ENCODE measurements at places on chromosomes 16 and 17.

DNA sequence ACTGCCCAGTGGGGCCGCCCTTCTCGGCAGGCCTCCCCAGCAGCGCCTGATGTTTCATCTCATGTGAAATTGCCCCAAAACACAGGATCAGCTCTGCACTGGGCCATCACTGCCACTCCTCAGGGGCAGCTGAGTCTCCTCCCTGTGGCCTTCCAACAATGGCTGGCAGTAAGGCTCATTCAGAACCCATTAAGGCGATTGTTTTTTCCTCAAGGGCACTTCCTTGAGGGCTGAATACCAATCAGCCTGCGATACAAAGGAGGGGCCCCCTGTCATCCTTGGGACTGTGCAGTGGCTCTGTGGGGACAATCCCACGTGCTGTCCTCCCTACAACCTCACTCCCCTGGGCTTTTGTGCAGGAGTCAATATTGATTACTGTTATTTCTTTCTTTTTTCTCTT, 47.5 kb downstream of the XYLT1 start:
- no peak overlapping the region for H3K27ac ChIP-seq
- H3K4me3 ChIP-seq: no peak overlapping the region
- no peaks in the 10 kb centered on the region for H3K36me3 ChIP-seq
- H3K27me3 ChIP-seq: no peaks in the 10 kb centered on the region

DNA sequence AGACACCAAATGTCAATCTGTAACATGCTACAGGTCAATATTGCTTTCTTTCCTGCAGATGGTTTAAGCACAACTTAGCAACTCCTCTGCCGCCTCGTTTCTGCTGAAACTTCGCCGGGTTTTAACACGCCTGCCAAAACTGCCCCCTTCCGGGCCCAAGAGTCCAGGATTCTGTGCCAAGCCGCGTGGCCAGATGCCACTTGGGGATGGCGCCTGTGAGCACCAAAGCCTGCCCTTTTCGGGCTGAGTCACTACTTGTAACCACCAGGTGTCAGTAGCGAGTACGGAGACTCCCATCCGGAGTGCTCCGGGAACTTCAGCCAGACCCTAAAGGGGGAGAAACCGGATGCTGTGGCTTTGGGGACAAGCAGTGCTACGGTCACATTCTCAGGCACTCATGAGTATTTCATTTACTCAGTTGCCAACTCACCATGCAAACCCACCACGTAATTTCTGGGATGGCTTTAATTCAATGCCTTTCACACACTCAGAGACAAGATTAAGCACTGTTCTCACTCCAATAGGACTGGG, 7.8 kb downstream of the PMP22 start:
- H3K4me1 ChIP-seq: peaks cover 54% of the 10 kb centered on the region
- H3K27me3 ChIP-seq: peaks cover 11% of the 10 kb centered on the region
- peak overlapping the region; percentile 53 for H3K27ac ChIP-seq

DNA sequence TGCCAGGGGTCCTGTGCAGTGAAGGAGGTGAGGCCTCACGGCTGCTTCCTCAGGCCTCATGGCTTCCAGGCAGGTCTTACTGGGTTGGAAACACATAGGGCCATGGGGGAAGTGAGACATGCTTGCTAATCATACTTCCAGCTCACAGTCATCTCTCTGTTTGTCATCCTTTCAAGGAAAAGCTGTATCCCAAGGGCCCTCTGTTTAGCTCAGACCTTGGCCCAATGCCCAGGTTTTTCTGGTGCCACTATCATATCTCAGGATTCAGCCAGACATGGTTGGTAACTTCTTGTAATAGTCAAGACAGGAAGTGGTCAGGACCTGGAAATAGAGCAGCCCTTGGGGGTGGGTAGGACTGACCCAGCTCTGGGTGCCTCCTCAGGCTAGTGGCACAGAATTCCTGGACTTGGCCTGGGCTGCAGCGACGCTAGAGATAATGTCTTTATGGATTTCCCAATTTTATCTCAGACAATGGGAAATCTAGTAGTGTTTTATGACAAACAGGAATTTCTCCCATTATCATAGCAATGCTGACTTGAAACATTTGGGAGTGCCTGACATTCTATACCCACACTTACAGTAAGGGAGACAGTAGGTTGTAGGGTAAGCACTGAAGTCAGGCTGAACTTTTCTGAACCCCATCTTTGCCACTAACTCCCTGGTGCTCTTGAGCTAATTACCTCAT, 13.5 kb upstream of the ITGB3 start:
- peaks cover 8% of the 10 kb centered on the region for H3K4me1 ChIP-seq
- H3K36me3 ChIP-seq: no peaks in the 10 kb centered on the region
- no peak overlapping the region for H3K4me3 ChIP-seq
- DNase-seq: peak; percentile 75
- H3K27me3 ChIP-seq: no peaks in the 10 kb centered on the region

GRCh38 chr17:68801335-68802247, 153.6 kb downstream of the ABCA8 start:
- H3K27me3 ChIP-seq: no peaks in the 10 kb centered on the region
- no peak overlapping the region for H3K4me3 ChIP-seq
- no peaks in the 10 kb centered on the region for H3K36me3 ChIP-seq
- no peaks in the 10 kb centered on the region for H3K4me1 ChIP-seq

GRCh38 chr17:75742337-75742736, 21.1 kb downstream of the ITGB4 start:
- no peaks in the 10 kb centered on the region for H3K27me3 ChIP-seq
- H3K4me1 ChIP-seq: peaks cover 2% of the 10 kb centered on the region
- H3K36me3 ChIP-seq: peaks cover 44% of the 10 kb centered on the region
- no peak overlapping the region for H3K27ac ChIP-seq
- DNase-seq: no peak
- no peak overlapping the region for H3K4me3 ChIP-seq

DNA sequence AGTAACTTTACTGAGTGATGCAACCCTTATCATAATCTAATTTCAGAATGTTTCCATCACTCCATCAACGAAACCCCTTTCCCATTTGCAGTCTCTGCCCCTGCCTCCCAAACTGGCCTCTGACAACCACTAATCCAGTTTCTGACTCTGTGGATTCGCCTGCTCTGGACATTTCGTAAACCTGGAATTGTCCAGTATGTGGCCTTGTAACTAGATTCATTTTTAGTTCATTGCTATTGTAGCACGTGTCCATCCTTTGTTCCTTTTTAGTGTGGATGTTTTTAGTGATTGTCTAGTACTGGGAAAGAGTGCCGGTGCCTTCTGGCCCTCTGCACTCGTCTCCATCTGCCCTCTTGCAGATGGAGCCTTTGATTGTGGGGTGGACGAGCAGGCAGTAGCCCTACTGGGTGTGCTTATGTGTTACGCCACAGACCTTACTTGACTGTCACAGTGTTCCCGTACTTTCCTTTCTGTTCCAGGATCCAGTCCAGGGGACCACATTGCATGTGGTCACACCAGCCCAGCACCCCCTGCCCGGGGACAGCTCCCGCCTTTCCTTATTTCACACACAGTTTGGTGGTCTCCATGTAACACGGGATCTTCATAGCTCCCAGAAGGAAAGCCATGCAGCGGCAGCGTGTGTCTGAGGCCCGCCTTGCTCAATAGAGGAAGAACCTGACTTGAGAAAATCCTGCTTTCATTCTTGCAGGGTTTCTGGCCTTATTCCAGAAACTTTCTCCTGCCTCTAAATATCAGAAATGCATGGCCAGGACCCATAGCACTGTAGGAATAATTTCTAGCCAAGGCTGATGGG, 8.8 kb downstream of the KIAA0513 start:
- H3K27me3 ChIP-seq: no peaks in the 10 kb centered on the region
- no peak overlapping the region for H3K27ac ChIP-seq
- H3K4me1 ChIP-seq: peaks cover 19% of the 10 kb centered on the region

DNA sequence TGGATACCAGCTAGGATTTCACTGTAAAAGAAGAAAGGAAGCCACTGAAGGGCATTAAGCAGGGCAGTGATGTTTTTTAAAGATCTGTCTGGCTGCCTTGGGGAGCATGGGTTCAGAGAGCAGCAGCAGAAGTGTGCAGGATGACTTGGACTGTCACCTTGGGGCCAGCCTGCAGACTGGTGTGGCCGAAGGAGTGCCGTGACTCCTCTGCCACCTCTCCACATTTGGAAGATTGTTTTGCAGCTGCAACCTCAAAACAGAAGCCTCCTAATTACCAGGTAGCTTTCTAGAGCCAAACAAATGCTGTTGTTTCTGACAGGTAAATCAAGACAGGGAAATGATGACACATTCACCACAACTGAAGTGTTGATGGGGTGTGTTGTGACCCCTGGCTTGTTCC, 681.4 kb downstream of the WWOX start:
- no peaks in the 10 kb centered on the region for H3K4me1 ChIP-seq
- H3K27ac ChIP-seq: no peak overlapping the region
- no peak overlapping the region for H3K4me3 ChIP-seq
- DNase-seq: no peak
- no peaks in the 10 kb centered on the region for H3K27me3 ChIP-seq

DNA sequence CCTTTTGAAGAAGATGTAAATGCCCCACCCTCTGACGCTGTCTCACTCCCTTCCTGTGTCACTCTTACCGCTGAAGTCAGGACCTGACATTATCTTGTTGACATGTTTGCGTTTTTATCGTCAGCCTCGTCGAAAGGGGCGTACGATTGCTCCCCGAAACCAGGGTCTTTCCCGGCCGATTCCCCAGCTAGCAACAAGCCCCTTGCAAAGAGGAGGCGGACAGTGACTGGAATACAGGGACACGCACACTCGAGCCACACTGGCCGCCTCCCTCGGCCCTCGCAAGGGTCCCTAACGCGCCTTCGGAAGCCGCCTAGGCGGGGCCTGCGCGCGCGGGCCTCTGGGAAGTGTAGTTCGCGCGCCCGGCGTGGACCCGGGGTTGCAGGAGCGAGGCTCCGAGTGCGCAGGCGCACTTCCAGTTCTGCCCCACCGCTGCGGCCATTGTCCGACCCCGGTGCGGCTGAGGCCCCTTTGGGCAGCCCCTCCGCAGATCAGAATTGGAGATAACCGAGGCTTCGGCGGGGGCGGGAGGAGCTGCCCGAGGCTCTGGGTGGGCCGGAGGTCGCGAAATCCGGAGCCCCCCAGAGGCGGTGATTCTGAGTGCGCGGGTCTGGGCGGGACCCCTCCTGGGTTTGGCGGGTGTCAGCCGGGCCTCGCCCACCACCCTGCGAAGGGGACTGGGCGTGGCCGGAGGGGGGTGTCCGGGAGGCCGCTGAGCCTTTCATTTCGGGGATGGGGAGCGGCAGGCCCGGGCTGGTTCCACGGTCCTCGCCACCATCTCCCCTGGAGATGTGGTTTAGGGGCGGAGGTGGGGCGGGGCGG, at the start of gene ZFP90:
TSS of gene ZFP90 (plus strand) at position 412 of the 822 bp plus-strand sequence. CDS start 502 bp downstream, outside the sequence.
- peaks cover 23% of the 10 kb centered on the region for H3K36me3 ChIP-seq
- peak within 1 kb of the TSS; percentile 92 for H3K4me3 ChIP-seq
- peak; percentile 97 for DNase-seq
- no peaks in the 10 kb centered on the region for H3K27me3 ChIP-seq
- H3K27ac ChIP-seq: peak within 1 kb of the TSS; percentile 64

- no peak overlapping the region for H3K4me3 ChIP-seq
- no peaks in the 10 kb centered on the region for H3K27me3 ChIP-seq
- peak; percentile 72 for DNase-seq
- peaks cover 13% of the 10 kb centered on the region for H3K36me3 ChIP-seq
Observed at GRCh38 chr16:67187175-67187890, 2.6 kb downstream of the EXOC3L1 start.

DNA sequence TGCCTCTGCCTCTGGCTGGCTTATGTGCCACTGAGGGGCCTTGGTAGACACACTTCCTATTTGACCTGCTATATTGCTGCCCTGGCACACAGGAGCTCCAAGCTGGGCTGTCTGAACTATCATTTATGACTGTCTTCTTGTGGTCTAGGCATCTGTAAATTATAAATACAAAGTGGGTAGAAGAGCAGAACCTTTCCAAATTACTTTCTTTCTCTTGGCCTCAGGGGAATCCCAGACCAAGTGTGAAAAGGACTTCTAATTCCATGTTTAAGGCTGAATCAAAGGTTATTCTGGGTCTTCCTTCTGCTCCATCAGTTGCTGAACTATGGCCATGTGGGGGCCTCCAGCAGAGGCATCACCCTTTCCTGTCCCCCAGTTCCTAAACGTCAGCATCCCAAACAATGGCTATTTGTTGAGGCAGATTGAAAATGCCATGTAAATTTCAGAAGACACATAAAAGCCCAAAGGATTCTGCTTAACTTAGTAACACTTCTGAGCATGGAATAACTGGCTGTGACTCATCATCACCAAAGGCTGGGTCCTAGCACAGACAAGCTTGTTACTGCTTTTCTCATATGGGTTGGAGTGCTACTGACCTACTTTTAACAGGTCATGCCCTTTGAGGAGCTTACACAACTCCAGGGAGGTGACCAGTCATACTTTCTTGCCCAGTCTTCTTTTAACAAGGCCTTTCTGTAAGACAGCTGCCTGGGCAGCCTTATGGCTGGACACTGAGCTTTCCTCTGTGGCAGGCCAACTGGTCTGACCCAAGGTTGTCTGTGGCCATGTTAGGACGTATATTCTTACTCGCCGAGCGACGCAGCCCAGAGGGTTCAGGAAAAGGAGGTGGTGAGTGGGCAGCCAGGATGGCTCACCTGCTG, 154.8 kb downstream of the VPS53 start:
- no peak for DNase-seq
- H3K4me3 ChIP-seq: no peak overlapping the region
- H3K27ac ChIP-seq: no peak overlapping the region
- peaks cover 41% of the 10 kb centered on the region for H3K36me3 ChIP-seq

DNA sequence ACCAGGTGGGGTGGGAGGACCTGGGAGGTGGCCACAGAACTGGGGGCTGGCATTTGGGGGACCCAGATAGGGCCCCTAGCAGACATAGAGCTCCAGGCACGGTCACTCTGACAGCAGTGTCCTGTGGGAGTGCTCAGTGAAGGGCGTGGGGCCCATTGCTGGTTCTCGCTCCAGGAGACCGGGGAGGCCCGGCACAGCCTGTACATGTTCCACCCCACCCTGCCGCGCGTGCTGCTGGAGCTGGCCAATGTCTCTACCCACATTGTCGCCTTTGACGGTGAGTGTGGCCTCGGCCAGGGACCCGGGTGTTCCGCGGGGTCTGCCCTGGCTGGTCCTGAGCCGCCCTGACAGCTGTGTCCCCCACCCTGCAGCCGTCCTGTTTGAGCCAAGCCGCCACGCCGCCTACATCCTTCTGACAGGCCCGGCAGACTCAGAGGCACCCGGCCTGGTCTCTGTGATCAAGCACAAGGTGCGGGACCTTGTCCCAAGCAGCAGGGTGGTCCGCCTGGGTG, 11.2 kb downstream of the RGS11 start:
- H3K4me1 ChIP-seq: no peaks in the 10 kb centered on the region
- no peak for DNase-seq
- peaks cover 88% of the 10 kb centered on the region for H3K36me3 ChIP-seq
- H3K4me3 ChIP-seq: no peak overlapping the region

- H3K4me1 ChIP-seq: peaks cover 13% of the 10 kb centered on the region
- H3K27ac ChIP-seq: no peak overlapping the region
- no peak overlapping the region for H3K4me3 ChIP-seq
- H3K36me3 ChIP-seq: peaks cover 18% of the 10 kb centered on the region
- DNase-seq: no peak
- H3K27me3 ChIP-seq: no peaks in the 10 kb centered on the region
Observed at GRCh38 chr16:4006397-4006999, 109.7 kb downstream of the ADCY9 start.
